ENCODE measurements at places on chromosomes 5 and 9.

DNA sequence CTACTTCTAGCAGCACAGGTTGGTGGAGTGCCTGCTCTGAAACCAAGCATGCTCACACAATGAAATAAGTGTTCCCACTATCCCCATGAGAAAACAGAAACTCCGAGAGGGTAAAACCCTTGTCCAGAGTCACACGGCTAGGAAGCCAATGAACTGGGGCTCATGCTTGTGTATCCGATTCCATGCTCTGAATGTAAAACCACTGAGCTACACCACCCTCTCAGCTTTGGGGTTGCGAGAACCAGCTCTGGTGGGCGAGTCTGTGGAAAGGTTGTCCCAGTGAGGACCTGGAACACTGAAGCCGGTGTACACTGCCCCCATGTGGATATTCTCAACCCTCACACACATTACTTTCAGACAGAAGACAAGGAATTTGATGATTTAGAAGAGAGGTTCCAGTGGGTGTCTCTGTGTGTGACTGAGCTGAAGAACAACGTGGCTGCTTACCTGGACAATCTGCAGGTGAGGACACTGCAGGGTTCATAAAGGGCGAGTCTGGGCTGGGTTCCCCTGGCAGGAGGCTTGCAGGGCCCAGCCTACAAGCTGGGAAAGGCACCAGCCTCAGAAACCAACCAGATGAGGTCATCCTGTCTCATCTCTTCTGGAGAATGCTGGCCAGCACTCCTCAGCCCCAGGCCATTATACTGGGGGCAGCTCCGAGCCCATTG is 37.4 kb downstream of the ARHGEF37 start:
- peak; percentile 69 for DNase-seq

DNA sequence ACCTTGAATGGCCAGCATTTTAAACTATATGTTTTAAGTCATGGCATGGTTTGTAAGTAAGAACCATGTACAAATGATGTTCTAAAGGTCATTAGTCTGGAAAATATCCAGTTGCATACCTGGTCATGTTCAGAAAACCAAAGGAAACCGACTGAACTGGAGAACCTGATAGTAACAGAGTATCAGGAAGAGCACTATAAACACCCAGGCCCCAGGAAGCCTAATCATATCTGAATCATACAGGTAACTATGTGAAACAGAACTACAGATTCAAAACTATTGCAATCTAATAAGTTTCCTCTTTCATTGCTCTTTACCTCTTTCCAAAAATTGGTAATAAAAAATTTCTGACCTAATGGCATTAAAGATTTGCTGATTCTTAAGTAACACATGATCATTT is 500.3 kb downstream of the ARHGEF28 start:
- DNase-seq = no peak

DNA sequence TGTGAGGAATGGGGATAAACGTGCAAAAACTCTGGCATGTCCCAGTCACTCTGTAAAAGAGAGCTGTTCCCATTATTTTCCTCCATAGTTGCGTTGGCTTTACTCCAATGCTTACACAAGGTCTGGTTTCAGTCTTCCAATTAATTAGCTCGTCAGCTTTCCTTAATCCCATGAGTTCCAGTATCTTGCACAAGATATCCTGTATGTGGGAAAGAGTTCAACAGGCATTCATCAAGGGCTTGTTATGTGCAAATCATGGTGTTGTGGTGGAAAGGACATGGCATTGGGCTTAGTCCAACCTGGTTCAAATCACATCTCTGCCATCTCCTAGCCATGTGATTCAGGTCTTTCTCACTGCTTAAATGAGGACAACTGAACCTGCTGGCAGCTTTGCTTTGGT is 77.5 kb upstream of the PANK3 start:
- peak; percentile 47 for DNase-seq

GRCh38 chr5:321726-322251 is 275 bp downstream of the AHRR start:
- no peak for DNase-seq

GRCh38 chr5:179793468-179794139 is at the start of gene LTC4S:
Gene LTC4S, plus strand, starts transcription at chr5:179793986. Its CDS starts 95 bp downstream, at chr5:179794081.
- no peak for DNase-seq

DNA sequence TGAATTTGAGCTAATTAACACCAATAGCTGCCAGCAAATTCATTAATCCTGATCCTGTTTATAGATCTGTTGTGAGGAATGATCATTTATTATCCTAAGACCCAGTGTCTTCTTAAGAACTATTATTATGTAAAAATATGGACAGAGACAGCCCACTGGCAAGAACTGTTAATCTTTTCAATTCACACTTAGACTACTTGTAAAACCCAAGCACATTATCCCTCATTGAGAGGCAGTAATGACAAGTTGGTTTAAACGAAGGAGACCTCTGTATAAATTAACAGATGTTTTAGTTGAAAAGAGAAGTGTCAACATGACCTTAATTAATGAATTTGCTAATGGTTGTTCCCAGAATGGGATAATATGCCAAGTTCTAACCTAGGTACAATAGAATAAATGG is 270.3 kb upstream of the IZUMO3 start:
- DNase-seq = no peak

- DNase-seq = no peak
Observed at GRCh38 chr5:77355080-77355479, 137.0 kb downstream of the WDR41 start.

DNA sequence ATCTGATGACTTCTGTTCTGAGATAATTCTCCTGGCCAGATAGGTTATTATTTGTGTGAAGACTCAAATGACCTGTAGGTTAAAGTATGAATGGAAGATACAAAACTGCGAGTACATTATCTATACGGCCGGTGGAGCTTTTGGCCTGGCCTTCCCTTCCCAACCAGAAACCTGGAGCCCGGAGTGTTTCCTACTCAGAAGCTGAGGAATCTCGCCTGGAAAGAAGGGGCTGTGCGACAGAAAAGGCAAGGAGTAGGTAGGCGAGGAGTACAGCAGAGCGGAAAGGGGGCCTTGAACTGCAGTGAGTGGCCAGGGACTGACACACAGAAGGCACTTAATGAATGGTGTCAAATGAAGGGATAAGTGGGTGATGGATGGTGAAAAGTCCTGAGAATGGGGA is 34.6 kb downstream of the ANGPTL2 start:
- no peak for DNase-seq

GRCh38 chr9:83569326-83569725 is 31.1 kb upstream of the FRMD3 start:
- no peak for DNase-seq

GRCh38 chr9:93684806-93685543 is 108.6 kb downstream of the PHF2 start:
- no peak for DNase-seq

DNA sequence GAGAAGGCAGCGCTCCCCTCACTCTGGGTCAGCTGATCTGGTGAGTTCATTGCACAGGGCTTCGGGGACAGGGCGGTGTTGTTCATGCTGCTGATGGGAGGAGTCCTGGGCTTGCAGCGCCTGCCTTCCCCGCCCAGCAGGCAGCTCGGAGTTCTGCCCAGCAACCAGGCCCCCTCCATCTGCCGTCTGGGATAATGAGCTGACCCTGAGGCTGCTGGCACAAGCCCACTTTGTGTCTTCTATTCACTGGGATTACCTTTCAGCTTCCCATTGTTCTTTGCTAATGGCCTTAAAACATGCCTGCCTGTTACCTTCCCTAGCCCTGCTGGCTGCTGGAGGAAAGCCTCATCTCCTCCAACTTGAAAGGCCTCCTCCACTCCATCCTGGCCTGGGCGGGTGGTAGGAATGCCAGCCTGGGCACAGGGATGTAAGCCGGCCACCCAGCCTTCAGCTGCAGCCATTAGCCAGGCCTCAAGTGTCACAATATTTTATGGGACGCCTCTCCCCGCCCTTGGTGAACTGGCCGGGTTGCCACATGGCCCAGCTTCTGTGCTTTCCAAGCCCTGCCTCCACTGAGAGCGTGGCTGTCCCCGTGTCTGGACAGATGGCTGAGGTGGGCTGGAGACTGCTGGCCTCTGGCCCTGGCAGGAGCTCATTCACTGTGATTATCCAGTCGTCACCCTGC is 70.4 kb downstream of the GADD45G start:
- peak; percentile 94 for DNase-seq

GRCh38 chr5:72628771-72629371 is 121.7 kb upstream of the ZNF366 start:
- no peak for DNase-seq

GRCh38 chr9:121289772-121290370 is 21.9 kb downstream of the GSN start:
- DNase-seq = no peak

- no peak for DNase-seq
Observed at GRCh38 chr5:113771483-113771882, 258.0 kb downstream of the YTHDC2 start.

GRCh38 chr5:134553821-134554267 is 28.4 kb downstream of the JADE2 start:
- peak; percentile 56 for DNase-seq

Measured in BE2C (cell line).